ENCODE measurements at places on chromosomes 4 and X.

DNA sequence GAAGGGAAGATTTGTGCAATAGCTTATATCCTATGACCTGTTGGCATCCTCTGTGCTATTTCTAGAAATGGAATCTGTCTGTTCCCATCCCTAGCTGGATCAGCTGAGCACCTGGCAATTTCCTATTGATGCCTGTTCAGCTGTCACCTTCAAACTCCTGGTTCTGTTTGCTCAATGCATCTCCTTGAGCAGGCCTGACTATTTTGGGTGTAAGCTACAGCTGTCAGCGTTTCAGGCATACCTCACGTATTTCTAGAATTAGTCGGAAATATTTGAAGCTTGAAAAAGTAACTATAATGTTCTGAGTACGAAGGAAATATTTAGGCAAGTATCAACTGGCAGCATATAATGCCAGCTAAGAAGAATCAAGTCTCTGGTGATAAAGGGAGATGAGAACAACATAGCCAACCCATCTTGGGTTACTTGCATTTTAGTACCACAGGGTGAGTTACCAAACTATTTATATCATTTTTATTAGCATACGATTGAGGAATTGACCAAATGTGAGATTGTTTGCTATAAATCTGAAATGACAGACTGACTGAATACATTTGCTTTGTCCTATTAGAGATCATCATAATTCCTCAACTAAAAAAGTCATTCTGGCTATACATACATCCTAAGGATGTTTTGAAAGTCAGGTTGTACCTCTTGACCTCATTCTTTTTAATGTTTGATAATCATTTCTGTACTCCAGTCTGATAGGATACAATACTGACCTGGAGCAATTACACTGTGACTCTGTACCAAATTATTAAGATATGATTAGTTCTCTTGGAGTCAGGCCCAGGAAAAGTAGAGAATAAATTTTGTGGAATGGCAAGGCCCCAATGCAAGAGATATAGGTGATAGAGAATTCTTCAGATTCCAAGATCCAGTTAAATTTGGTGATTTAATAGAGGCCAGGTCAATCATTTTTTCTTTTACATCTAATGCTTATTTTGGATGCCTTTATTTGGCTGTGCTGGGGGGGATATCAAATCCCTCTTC lies 36.4 kb upstream of the PLAC1 start:
- DNase-seq: no peak

- no peak for DNase-seq
Measured at GRCh38 chrX:1542994-1543725, 6.2 kb upstream of the P2RY8 start.

DNA sequence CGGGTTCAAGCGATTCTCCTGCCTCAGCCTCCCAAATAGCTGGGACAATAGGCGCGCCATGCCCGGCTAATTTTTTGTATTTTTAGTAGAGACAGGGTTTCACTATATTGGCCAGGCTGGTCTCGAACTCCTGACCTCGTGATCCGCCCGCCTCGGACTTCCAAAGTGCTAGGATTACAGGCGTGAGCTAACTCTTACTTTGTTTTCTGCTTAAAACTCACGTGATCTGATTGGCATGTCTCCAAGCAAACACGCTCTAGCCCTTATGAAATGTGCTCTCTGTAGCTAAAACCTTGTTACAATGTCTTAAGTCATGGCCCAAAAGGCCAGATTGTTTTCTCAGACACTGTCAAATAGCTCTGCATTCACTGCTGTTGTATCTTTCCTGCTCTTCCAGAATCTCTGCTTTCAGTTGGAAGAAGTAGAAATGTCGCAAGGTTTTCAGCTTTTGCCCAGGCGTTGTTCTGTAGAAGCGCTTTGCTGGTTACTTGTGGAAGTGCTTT lies 39.7 kb upstream of the OGT start:
- no peak for DNase-seq

- no peak for DNase-seq
Measured at GRCh38 chrX:150753968-150754367, 60.8 kb downstream of the MTMR1 start.

DNA sequence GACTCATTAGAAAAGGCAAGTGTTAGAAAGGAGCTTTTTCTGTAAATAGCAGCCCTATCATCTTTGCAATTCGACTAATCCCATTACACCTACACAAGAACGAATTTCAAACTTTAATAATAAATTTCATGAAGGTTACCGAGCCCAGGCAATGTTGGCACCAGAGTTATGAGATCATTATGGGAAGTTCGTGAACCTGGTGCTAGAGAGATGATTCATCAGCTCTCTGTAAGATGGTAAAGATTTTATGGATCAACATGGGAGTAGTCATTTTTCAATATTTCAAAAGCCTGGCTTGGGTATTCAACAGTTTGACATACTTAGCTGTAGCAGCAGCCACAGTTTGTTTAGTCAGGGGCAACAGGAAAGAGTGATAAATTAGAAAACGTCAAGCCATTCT lies 35.8 kb downstream of the AMELX start:
- no peak for DNase-seq
